Fibroblast of gingiva (primary cell): ENCODE measurements at places on chromosomes 1 and 21.
A peak's percentile ranks its signal among the peaks of the same experiment; 100 is the strongest.

- peak; percentile 83 for DNase-seq
Measured at GRCh38 chr1:33180226-33180910, 1.5 kb downstream of the TRIM62 start.

DNA sequence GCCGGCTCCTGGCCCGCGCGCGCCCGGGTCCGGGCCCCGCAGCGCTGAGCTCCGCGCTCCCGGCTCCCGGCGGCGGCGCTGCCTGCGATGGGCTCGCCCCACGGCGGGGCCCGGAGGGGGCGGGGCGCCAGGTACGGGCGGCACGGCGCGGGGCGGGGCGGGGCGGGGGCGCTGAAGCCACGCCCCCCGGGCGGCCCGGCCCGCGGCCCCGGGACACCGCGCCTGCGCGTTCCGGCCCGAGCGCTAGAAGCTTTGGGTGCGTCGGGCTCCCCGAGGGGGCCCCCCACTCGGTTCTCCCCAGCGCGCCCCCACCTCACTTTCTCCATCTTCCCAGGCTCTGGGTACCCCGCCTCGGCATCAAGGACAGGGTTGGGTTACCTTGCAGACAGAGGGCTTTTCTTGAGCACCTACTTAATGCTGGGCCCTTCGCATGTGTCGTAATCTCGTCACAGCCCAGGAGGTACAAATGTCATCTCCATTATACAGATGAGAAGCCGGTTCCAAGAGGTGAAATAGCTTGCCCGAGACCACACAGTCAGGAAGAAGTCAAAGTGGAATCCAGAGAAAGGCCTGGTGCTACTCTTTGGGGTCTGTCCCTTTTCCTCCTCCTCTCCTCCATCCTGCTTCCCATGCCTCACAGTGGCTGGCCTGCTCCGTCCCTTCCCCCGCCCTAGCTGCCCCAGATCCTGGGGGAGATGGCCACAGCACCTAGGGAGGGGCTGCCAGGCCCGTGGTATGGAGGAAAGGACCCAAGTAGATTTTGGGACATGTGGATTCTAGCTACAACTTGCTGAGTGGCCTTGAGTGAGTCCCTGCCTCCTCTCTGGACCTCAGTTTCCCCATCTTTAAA lies 46.5 kb downstream of the RAP1GAP start:
- DNase-seq: no peak

DNA sequence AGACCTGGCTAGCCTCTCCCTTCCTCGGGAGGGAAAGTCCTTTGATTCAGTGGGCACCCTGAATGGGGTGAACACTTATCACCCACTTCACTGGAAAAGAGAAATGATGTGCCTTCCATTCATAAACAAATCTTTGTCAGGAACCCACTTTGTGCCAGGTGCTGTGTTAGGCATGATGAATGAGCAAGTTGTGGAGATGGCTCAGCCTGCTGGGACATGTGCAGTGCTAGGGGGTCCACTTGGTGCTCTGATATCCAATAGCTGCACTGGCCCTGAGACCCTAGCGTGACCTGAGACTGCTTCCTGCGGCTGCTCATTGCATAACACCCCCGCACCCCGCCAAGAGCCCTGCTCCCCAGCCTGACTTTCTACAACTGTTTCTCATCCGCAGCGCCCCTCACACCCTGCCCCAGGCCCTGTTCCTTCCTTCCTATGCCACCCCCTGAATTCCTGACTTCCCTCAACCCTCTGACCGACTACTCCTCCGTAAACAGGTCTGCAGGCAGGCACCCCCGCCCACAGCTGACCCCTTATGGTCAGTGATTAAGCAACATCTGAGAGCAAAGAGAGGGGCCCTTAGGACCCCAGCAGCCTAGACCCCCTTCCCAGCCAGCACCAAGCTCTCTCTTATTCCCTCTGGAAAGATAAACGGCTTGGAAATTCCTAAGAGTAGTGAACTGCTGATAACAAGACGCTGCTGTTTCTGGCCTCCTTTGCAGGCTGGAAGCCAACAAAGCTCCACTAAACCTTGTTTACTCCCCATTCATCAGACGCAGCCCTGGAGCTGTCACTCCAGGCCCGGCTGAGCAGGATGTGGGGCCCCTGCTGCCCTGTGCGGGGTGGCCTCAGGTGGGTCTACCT lies 12.9 kb downstream of the CSRP1 start:
- no peak for DNase-seq

DNA sequence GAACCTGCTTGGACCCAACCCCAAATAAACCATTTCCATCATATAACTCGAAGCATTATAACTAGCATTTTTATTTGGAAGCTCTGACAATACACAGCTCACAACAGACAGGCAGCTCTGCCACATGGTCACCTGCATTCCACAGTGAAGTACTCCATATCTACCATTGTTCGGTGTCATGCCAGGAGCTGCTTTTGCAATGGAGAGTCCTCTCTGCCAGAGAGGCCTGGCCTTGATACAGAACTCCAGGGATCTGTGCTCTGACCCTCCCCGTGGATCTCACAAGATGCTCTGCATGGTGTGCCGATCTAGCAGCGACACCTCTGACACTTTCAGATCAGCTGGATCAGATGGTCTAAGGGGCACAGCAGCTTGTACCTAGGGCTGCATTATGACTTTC lies 109.6 kb downstream of the SYF2 start:
- no peak for DNase-seq

GRCh38 chr1:230820568-230820967 lies 47.8 kb downstream of the C1orf198 start:
- DNase-seq: no peak

- DNase-seq: no peak
Measured at GRCh38 chr21:40130476-40130875, 263.2 kb downstream of the PCP4 start.

DNA sequence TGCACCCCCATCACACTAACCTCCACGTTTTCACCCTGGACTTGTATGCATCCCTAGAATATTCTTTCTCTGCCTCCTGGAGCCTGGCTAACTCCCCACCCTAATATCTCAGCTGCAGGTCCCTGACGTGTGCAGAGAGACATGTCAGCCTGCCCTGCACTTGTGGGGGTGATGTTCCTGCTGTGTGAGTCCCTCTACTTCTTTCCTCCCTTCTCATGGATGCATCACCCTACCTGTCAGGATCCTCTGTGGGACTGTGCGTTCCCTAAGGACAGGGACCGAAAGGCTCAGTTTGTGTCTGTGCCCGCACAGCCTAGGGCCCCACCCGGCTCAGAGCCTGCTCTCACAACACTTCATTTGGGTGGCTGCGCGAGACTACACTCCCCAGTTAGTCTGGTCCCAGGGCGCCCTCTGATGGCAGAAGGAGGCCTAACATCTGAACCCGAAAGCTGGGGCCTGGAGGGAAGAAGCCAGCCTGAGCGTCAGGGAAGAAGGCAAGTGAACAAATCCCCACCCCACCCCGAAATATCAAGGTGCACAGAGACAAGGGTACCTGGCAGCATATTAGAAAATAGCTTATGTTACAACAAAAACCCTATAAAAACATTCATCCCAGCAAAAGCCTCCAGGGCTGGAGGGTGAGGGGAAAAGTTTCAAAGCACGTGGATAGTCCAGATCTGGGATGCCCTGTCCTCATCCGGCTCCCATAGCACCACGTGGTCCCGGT lies 3.7 kb downstream of the CD52 start:
- DNase-seq: peak; percentile 76

DNA sequence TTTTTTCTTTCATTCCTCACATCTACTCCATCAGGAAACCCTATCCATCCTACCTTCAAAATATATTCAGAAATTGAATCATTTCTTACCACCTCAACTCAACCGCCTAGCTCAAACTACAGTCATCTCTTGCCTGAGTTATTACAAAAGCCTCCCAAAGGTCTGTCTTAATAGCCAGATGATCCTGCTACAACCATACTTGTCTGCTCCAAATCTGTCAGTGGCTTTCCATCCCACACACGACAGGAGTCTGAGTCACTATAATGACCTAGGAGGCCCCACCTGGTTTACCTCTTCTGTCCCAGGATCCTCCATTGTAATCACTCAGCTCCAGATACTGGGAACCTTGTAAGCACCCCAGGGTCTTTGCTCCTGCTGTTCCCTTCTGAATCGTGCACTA lies 37.1 kb upstream of the IL12RB2 start:
- DNase-seq: no peak

- peak; percentile 70 for DNase-seq
Measured at GRCh38 chr21:42991992-42992740, 17.8 kb downstream of the PKNOX1 start.

DNA sequence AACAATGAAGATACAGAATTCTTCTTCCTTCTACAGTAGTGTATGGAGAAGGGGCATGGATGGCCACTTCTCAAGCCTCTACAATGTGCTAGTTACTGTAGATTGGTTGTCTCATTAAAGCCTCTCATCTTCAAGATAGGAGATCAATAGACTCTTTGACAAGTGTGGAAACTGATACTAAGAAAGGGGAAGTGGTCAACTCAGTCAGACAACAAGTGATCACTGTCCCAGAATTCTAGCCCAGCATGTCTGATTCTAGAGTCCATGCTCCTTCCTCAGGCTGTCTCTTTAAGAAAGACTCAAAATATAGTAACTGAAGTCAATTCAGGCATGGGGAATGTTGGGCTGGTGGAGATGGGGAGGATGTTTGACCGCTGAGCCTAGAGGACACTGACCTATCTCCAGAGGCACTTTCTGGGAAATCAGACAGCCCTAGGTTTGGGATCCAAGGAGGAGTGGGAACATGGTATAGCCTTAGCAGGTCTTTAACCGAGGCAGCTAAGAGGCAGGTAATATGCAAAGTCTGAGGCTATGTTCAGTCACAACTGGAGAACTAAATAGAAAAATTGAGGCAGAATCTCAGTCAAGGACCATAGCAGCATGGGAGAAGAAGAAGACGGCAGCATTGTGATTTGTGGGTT lies 39.3 kb upstream of the EYA3 start:
- DNase-seq: no peak

- DNase-seq: no peak
Measured at GRCh38 chr1:158425027-158425426, 1.0 kb downstream of the OR10K2 start.

GRCh38 chr1:192516776-192517297 lies 58.7 kb upstream of the RGS1 start:
- DNase-seq: peak; percentile 31

- peak; percentile 27 for DNase-seq
Measured at GRCh38 chr1:6507461-6507911, 16.0 kb upstream of the PLEKHG5 start.

GRCh38 chr1:117171900-117172511 lies 38.7 kb downstream of the VTCN1 start:
- peak; percentile 34 for DNase-seq

DNA sequence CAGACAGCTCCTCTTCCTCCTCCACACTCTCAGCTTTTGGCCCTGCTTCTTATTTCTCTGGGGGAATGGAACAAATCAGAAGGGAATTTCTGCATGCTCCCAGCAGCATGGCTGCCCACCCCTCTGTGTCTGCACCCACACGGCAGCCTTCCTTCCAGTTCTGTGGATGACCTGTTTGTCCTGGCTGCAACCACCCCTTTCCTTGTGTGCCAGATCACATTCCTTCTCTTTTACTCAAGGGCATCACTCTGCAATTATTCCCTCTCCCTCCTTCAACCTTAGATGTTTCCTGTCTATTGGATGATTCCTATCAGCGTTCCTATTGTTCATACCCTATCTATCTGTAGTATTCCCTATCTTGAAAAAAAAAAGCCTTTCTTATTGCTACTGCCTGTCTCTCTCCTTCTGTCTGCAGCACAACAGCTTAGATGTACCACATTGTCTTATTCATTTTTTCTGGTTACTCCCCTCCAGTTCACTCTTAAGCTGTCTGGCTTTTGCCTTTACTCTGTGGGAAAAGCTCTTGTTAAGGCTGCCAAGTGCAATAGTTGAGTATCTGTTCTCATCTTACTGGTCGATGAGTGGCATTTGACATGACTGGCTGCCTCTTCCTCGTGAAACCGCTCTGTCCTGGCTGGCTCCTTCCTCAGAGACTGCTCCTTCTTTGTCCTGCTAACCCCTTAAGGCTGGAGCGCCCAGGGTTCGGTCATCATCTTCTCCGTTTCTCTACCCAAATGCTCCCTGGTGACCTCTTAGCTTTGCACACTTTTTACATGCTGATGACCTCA lies 351.1 kb downstream of the CAMTA1 start:
- DNase-seq: no peak

GRCh38 chr1:97307568-97307967 lies 586.0 kb downstream of the PTBP2 start:
- DNase-seq: no peak

- no peak for DNase-seq
Measured at GRCh38 chr1:201016943-201017827, 6.3 kb downstream of the KIF21B start.

GRCh38 chr1:232428786-232429530 lies 201.0 kb downstream of the SIPA1L2 start:
- peak; percentile 72 for DNase-seq

DNA sequence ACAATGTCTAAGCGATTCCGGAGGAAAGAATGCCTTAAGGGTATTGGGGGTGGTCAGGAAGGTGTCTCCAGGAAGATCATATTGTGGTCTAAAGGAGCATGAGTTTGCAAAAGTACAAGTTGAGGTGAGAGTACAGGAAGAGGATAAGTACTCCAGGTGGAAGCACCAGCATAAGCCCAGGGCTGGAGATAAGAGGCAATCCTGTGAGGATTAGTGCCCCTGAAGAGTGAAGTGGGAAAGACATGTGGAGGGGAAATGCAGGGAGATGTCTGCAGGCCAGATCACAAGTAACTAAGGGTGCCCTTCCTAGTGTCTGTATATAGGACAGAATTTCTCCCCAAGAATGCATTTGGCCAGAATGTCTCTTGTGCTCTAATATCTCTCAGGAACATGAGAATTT lies 188.3 kb upstream of the DPT start:
- no peak for DNase-seq

DNA sequence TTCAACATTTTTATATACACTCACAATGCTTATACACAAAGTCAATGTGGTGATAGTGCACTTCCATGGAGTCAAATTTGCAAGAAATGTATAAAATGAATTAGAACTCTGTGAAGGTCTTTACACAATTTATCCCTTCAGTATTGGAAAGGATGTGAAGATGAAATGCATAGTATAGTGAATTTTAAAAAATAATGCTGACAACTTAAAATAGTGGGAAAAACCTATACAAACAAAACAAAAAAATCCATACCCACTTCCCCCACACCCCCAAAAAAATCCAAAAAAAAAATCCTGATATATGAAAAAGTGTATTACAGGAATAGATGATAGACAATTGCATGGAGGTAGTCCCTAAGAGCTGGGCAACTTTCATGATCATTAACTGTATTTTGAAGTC lies 165.3 kb downstream of the HLX start:
- no peak for DNase-seq

GRCh38 chr1:212641956-212642355 lies 33.4 kb downstream of the ATF3 start:
- DNase-seq: peak; percentile 25

GRCh38 chr1:178530037-178530402 lies 17.1 kb downstream of the TEX35 start:
- DNase-seq: peak; percentile 21

- DNase-seq: peak; percentile 20
Measured at GRCh38 chr1:241156231-241156965, 200.6 kb downstream of the RGS7 start.

DNA sequence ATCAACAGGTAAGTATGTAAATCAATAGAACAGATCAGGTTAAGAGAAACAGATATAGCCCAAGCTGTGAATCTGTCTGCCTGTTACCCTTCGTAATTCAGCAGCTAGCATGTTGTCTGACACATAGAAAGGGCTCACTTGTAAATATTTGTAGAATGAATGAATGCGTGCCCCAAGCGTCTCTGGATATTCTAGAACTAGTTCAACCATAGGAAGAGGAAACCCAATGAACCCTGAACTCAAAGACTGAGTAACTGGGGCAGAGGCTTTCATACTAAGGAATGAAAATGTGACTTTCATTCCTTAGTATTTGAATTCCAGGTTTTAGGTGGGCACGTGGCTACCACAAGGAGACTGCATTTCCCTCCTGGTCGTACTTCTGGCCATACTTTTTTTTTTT lies 60.1 kb upstream of the SMYD2 start:
- no peak for DNase-seq

GRCh38 chr1:118485757-118486156 lies 300.7 kb upstream of the SPAG17 start:
- DNase-seq: no peak
